C1 segment of cervical spinal cord (tissue), 14 donors: ENCODE measurements at places on chromosomes 1 and 21.
A peak's percentile ranks its signal among the peaks of the same experiment; 100 is the strongest.

DNA sequence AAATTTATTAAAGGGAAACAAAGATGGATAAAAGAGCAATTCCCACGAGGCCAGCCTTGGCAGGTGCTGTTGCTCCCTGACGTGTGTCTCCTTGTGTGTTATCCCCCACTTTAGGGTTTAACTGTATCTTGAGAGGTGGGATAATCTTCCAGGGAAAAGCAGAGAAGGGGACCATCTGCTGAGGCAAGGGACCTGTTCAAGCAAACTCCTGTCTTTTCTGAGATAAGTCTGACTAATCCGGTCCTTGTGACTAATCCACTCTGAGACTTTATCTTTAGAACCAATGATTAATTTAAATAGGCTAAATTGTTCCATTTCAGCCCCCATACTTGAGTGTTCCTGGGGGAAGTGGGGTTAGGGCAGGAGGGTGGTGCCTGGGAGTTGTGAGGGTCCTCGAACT, 163.6 kb downstream of the CAMTA1 start:
- DNase-seq: no peak

DNA sequence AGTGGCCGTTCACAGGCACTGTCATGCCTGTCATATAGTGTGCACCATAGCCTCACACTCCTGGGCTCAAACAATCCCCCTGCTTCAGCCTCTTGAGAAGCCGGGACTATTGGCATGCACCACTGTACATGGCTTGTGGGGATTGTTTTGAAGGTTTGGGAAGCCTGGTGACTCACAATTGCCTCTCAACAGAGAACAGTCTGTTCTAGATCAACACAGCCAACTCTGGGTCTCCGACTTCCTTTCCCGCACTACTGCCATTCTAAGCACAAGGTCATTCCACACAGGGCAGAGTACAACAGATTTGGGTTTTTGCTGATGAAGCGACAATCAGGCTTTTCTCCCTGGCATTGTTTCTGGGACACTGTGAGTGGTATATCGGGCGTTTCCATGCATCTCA, 15.5 kb upstream of the AHCTF1 start:
- peak; percentile 15 for DNase-seq

DNA sequence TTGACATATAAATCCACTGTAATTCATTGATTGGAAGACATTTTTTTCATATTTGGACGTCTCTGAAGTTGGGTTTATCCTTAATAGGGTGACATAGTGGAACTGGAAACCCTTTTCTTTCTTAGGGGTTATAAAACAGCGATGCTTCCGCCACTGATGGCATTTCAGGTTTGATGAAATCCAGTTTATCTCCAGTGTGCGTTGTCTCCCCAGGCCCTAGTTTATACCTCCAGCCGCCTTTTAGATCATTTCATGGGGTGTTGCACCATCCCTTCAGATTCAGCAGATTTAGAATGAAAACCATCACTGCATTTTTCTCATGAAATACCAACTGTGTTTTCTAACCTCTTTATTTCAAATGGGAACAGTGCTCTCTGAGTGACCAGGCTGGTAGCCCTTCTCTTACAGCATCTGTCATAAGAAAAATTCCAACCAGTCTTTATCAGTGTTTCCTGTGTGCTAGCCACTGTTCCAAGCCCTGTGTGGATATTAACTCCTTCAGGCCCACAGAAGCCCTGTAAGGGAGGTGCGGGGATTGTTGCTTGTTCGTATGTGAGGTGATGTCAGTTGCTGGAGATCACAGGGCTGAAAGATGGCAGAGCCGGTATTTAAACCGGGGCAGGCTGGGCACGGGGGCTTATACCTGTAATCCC, 19.0 kb downstream of the H6PD start:
- DNase-seq: no peak

- DNase-seq: no peak
Measured at GRCh38 chr1:89945852-89946476, 48.9 kb upstream of the ZNF326 start.

- DNase-seq: peak; percentile 84
Measured at GRCh38 chr1:183470147-183470960, 1.9 kb upstream of the SMG7 start.

- no peak for DNase-seq
Measured at GRCh38 chr21:27026501-27026900, 59.6 kb upstream of the ADAMTS5 start.

DNA sequence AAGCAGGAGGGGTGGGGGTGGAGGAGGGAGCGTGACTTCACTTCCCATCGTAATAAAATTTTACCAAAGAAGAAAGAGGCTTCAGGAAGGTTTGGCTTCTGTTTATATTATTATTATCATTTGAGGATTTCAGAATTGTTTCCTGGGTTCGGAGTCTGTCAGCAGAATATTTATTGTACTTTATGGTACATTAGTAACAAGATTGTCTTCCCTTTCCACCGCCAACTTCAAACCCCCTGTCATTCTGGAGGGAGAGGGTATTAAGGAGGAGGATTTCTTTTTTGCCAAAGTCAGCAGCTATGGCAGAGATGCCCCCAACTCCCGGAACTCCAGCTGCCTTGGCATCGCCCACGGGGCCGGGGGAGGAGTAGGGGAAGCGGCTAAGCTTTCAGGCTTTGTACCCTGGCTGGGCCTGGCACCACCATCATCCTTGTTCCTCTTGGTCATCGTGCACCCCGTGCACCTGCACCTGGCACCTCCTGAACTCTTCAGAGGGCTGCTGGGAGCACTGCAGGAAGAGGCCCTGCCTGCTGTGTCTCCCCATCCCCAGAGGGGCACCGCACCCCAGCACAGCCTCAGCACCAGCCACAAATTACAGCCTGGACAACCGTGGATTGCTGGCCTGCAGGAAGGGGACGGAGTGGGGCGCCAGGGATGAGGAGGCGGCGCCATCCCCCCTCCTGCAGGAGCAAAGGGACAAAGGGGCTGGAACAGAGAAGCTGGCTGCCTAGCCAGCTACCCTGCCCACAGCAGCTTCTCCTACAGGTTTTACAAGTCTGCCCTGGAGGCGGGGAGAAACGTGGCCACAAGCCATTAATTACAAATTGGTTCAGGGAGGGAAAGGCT, 24.0 kb upstream of the PAX7 start:
- no peak for DNase-seq

DNA sequence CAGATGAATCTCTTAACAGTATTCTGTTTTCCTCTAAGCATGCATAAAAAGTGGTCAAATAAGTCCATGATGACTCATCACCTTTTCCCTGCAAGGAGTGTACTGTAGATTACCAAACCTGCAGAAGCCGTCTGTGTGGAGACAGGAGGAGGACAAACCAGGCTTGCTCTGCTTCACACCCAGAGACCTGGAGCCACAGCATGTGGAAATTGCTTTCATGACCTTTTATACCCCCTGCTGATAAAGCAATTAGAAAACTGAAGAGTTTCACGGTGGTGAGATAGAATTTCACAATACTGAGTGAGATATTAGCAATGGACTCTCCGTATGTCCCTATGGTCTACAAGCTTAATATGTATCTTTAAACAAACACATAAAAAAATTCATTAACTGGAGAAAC, 9.4 kb downstream of the CORT start:
- DNase-seq: no peak

DNA sequence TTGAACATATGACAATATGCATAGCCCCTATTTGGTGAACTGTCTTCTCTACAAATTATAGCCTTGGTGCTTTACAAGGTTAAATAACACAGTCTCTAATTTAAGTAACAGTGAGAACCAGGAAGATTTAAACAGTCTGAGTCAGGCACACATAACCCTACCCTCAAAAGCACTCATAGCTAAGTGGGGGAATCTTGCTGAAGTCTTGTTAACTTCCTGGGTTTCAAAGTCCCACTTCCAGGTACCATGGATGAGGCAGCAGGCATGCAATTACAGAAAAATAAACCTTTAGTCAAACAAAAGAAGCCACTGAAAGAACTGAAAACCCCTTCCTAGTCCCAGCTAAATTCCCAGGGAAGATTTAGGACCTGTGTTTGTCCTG, 147.6 kb downstream of the PBX1 start:
- DNase-seq: no peak

- no peak for DNase-seq
Measured at GRCh38 chr1:197213193-197213592, 54.9 kb upstream of the CRB1 start.

DNA sequence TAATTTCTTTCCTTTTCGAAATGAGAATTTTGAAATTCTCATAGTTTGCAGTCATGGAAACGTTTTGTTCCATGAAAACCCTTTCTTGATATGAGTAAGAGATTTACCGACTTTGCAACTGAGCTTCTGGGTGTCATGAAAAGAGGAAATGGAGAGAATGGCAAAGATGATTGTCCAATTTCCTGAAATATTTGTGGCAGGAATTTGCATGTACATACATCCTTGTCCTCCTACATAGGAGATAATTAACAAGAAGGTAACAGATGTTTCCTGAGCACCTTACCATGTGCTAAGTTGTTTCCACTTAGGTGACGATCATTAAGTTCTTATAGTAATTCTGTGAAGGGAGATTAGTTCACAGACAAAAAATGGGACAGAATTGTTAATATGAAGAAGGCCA, 170.7 kb downstream of the NEGR1 start:
- no peak for DNase-seq

DNA sequence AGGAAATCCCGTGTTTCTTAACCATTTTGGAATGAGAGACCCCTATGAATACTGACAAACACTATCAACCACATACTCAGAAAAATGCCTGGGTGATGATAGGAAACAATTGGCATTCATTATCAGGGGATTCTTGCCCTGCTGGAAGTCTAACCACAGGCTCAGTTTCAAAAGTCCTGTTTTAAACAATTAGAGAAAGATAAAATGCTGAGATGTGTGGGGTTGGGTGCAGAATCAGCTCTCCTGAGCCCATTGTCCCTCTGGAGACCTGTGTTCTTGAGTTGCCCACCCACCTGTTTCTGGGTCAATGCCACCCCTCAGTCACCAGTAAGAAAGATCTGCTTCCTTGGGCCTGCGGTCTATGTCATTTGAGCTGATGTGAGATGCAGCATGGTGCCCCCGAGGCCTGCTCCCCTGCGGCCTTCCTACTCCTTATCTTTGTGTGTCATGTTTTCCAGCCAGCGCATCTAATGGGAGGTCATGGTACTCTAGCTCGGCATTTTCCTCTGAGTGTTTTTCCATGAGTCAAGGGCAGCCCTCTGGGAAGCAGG, 130.3 kb upstream of the PLXNA2 start:
- no peak for DNase-seq

DNA sequence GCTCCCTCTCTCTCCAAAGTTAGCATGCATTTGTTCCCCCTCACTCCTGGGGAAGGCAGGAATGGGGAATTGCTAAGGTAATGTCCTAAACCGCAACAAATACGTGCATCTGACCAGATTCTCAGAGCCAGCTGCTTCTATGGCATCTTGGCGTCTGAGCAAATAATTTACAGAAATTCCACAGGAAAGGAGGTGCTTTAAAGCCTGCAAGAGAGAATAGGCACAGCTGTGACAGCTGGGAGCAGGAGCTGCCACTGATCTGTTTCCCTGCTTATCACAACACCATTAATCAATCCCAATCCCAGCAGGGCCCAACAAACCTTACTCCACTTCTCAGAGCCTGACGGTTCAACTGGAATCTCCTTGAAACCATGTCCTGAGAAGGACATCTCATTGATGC, 83.5 kb upstream of the ZNF281 start:
- no peak for DNase-seq

DNA sequence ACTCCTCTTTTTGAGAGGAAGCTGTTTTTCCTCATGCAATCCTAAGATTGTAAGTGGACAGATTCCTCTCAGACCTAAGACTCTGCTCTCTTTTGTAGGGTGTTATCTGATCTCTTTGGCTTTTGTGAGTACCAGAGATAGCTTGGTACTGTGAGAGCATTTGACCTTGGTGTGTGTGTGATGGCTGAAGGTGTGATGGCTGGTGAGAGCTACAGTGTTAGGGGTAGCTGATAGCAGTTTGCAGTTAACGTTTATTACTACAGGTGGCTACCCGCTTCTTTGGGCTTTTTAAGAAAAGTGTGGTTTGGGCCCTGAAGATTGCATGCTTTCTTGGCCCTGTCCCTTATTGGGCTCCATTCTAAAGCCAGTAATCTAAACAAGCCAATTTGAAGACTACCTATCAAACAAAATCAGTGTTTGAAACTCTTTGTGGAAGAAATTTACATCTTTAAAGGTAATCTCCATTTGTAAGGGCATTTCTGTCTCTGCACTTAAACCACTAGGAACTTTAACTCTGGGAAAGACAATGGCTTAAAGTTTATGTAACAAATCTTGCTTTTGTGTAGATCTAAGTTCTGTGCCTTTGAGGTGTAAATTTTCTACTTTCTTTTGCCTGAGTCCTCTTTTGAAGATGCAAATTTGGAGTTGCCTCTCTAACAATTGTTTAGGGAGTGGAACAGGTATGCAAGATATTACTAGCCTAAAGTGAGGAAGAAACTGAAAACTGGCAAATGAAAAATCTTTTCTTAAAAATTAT, 85.3 kb upstream of the SERBP1 start:
- no peak for DNase-seq

DNA sequence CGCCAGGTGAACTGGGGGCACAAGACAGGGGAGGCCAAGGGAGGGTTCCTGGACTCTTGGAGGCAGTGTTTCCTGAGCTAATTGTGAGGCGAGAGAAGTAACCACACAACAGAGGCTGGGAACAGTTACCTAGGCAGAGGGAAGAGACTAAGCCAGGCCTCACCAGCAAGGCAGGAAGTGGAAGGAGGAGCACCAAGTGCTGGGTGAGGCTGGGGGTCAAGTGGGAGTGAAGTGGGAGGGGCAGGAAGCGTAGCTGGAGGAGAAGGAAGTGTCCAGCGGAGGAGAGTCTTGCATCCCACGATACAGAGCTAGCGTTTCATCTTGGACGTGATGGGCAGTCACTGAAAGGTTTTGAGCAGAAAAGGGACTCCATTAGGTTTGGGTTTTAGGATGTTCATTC, 48.3 kb upstream of the CAPZB start:
- DNase-seq: no peak

GRCh38 chr1:211497489-211498045, 5.6 kb upstream of the RD3 start:
- DNase-seq: no peak

DNA sequence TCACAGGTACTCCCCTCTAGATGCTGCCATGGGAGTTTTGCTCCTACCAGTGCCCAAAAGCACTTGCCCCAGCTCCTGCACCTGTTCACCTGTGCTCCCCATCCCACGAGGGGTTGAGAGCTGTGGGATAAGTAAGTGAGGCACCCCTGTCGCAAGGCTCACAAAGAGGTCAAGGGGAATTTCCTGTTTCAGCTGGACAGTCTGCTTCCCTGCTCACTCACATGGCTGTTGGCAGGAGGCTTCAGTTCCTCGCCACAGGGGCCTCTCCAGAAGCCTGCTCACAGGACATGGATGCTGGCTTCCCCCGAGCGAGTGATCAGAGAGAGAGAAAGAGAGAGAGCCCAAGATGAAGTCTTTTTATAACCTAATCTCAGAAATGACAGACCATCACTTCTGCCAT, 8.7 kb upstream of the NCMAP start:
- no peak for DNase-seq
